ENCODE measurements at places on chromosomes 3 and 15.

GRCh38 chr3:65936908-65937638 is 101.6 kb downstream of the MAGI1 start:
- DNase-seq, result no peak

GRCh38 chr15:67361100-67361499 is 106.5 kb downstream of the IQCH start:
- no peak for DNase-seq

DNA sequence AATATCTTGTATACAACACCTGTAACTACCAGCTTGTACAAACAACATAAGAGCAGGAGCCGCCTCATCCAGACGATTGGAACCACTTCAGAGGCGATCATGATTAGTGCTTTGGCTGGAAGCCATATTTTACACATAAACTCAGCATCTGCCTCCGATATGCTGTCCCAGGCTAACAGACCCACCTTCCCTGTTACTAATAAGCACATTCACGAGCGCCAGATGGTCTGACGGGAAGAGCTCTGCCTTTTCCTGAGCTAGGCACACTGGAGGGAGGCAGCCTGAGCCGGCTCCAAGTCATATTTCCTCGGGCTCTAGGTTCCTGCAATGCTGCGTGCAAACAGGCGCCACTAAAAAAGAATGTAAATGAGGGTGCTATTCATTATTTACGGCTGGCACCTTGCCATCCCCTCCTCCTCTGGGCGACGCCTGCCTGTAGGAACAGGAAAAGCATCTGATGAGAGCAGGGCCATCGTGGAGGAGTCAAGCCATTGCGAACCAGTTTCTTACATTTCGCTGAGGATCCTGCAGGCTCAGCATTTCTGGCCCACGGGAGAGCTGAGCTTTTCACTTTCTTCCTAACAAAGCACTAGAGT is 98.2 kb downstream of the ANXA2 start:
- no peak for DNase-seq

DNA sequence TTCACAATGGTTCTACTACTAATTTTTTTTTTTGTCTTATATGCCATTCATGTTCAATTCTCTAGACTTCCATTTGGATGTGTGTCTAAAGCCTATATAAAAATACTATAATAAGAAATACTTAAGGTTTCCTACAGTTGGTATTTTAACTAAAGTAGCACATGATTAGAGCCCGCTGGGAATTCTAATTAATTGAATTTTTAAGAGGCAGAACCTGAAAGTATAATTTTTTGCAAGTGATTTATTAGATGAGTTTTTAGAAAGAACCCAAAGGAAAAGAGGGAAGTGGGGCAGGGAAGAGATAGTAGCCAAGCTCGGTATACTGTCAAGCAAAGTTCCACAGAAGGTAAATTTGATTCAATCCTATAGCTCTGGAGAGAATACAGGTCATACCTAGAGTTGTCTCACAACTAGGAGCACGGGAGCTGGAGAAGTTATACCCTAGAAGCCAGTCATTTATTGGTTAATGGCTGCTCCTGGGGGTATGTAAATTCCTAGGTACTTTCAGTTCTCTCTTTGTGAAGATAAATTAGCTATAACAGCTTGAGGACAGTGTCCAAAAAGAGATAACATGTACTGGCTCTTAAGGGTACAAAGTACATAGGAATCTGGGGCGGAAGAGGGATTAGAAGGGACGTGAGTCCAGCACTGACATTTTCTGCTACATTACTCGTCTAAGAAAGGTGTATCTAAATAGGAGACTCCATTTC is 225.6 kb downstream of the CNTN6 start:
- DNase-seq, result no peak

DNA sequence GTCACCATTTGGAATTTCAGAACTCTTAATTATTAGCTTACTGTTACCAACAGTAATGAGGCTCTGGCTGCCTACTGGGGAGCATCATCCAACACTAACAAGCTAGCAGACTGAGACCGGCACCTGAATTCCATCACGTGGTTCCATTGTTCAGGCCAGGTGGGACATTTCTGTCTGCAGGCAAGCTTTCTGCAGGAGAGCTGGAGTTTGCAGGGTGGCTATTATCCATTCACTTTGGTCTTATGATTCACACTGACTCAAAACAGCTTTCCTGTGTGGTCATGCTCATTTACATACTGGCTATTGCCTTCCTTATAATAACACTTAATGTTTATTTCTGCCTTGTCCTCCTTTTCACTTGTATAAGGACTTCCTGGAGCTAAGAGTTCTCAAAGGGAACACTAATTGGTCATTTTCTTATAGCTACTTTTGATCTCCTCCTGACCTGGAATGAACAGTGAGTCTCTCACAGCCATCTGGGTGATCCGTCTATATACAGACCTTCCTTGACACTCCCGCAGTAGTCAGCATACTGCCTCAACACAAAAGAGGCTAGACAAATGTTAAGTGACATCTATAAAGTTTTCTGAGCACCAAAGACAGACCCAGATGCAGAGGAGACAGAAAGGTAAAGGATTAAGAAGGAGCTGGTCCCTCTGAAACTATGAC is 695.4 kb downstream of the FHIT start:
- DNase-seq, result no peak

- no peak for DNase-seq
Measured at GRCh38 chr3:114218578-114219185, 18.7 kb downstream of the ZNF80 start.

- no peak for DNase-seq
Measured at GRCh38 chr3:134364061-134364935, 9.9 kb downstream of the AMOTL2 start.

DNA sequence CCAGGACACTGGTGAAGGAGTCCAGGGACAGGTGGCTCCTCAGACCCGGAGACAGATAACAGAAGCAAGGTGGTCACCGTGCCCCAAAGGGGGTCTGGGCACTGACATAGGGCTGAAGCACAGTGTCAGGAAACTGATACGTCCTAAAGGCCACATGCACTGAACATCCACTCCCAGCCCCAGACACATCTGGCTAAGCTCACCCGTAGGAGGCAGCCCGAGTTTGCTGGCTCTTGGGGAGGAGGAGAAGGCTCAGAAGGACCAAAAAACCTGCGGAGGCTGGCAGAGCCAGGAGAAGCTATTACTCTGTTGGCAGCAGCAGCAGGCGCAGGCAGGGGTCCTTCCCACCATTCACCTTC is 1.2 kb downstream of the CACNA2D2 start:
- DNase-seq, result no peak

DNA sequence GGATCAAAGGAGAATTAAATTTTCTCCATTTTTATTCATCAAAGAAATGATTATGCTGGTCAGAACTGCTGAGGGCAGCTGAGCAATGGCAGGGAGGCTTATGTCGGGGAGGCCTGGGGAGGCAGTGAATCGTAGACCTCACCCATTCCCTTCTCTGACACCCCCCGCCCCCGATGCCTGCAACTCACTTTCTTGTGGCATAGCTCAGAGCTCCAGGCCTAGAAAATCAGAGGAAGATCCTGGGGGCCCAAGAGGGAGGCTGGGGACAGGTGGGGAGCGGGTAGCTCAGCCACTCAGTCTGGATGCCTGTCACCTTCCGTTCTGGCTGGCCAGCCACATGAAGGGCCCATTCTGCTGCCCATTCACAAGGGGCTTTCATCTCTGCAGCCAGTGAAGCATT is 1.1 kb upstream of the DNAH1 start:
- DNase-seq, result no peak

DNA sequence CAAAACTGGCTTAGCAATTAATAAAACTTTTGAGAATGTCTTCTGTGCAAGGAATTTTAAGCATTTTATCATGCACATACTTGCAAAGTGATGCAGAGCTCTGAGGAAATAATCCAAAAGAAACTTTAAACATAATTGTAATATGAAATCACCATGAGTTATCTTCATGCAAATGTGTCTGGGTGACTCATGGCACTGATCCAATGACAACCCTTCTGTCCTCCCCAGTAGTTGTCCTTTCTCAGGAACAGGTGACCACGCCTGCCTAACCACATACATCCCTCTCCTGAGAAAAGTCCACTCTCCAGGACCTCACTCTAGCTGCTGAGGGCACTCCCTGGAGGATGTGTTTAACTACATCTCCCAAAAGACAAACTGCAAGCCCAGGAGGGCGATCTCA is 530.6 kb upstream of the IL12A start:
- no peak for DNase-seq

DNA sequence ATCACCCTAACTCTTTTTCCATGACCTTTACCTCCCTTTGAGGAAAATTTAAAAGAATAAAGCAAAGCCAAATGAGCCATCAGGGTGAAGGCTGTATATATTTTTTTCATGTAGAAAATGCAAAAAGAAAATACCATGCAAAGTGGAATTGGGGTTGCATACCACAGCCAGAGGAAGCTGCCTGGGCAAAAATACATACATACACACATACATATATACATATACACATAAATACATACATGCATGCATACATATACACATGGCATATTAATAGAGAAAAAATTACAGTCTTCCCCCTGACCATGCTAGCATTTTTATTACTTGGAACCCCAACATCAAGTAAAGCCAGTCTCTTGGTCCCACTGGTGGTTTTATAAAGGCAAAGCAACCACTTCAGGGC is 63.7 kb upstream of the TMCO5A start:
- DNase-seq, result no peak

DNA sequence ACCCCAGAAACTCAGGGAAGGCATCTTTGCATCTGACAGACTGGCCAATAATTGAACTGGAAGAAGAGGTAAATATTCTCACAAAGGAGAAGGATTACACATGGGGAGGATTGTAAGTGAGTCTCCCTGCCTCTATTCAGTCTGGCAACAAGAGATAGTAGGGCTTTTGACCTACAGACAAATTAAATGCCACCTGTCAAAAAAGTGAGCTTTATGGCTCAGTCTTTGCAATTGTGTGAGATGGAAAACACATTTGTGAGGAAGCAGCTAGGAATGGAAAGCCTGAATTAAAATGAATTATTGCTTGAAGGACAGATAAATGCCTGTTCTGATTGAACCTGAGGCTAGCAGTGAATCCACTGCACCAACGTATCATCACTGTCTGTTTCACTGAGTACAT is 173.3 kb upstream of the GOLIM4 start:
- no peak for DNase-seq

- DNase-seq, result no peak
Measured at GRCh38 chr3:126300001-126300760, 57.0 kb downstream of the KLF15 start.

DNA sequence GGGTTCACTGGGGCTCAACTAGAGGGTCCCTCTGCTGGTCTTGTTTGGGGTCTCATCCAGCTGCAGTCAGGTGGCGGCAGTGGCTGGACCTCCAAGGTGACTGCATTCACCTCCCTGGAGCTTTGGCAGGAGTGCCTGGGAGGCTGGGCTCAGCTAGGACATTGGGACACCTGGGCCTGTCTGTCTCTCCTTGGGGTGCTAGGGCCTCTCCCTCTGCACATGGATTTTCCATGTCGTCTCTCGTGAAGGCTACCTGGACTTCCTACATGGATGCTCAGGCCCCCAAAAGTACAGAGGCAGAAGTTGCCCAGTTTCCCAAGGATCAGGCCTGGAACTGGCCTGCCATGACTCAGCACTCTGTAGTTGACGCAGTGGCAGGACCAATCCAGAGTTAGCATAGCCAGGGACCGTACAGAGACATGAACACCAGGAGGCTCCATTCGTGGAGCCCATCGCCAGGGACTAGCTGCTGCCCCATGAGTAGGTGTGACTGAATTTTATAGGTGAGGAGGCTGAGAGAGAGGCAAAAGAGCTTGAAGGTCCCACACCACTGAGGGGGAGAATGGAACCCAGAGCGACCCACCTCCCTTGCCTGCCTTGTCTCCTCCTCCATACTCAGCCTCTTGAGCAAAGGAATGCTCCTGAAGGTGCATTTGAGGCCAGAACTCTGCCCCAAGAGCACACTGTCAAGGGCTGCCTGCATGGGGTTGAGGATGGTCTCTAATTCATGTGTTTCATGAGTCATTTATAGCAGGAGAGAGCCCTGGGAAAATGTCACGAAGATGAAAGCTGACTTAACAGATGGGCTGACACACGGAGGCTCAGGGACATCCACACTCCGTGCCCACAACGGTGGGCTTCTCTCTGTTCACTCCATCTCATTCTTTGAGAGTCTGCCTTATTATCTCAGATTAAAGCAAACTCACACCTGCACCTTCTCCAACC is 13.0 kb upstream of the ALDH1A3 start:
- DNase-seq, result no peak

- DNase-seq, result no peak
Measured at GRCh38 chr3:23508464-23508863, 297.3 kb upstream of the UBE2E1 start.

DNA sequence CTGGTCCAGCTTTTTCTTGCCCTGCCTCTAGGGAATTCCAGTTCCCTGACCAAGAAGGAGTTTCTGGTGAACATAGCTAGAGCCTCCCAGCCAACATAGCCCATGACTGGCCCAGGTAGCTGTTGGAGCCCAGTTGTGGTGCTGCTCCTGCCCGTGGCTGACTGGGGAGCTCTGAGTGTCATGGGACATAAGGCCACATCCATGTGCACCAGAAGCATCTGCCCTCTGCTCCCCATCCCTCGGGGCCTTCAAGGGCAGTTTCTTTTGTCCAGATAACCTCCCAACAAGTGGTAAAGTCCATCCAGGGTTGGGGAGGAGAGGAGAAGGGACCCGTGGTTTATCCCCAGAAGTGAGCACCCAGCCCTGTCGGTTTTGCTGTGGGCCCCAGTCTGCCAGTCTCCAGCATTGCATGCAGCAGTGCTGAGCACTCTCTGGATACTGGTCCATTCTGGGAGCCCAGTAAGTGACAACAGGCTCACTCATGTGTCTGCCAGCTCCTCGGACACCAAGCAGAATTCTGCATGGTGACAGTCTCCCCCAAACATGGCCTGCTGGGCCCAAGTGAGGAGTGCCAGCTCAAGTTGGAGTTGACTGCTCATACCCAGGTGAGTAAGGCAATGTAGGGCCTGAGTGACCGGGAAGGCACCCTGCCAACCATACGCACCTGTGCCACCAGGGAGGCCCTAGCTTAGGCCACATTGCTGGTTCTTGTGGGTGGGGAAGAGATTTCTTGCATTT is 28.8 kb downstream of the ACAA1 start:
- no peak for DNase-seq

- no peak for DNase-seq
Measured at GRCh38 chr3:28601291-28601690, 252.7 kb upstream of the AZI2 start.

DNA sequence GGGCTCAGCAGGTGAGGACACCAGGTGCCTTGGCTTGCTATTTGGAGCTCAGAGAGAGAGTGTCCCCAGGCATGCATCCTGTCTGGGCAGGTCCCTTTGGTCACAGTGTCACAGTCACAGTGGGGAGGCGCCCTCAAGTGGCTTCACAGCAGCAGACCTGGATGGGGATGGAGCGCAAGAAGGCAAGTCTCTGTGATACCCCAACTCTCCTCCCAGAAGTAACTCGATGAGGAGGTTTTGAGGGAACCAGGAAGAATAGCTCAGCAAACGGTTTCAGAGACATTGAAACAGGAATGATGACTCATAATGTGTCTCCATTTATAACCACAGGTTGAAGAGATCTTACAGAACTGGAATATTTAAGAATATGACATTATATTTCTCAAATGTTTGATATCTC is 66.5 kb upstream of the SH3GL3 start:
- no peak for DNase-seq

DNA sequence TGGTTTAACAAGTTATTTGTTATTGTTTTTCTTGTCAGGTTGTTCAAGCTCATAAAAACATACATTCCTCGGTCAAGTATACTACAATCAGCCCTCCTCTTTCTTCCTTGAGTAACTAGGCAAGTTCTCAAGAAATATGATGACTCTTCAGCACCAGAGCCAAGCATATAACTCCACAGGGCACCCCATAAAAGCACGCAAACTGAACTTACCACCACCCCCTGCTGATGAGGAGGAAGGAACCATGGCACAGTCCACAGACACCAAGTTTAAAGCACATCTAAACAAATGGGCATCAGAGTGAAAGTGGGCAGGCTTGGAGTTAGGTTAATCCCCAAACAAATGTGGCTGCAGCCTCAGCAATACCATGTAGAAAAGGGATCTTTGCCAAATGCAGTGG is 5.3 kb downstream of the IP6K2 start:
- no peak for DNase-seq

Measured in stimulated activated CD8-positive, alpha-beta memory T cell treated with anti-CD3 and anti-CD28 coated beads, Interleukin-7, amount 100 ng/mL, for 24 hours (primary cell).